WTC11 (cell line): ENCODE measurements at places on chromosomes 5 and 9. TPM values are rescaled to one million over a fixed set of nuclear protein-coding genes. Genes with fewer than 3 reads are reported as not detected.

DNA sequence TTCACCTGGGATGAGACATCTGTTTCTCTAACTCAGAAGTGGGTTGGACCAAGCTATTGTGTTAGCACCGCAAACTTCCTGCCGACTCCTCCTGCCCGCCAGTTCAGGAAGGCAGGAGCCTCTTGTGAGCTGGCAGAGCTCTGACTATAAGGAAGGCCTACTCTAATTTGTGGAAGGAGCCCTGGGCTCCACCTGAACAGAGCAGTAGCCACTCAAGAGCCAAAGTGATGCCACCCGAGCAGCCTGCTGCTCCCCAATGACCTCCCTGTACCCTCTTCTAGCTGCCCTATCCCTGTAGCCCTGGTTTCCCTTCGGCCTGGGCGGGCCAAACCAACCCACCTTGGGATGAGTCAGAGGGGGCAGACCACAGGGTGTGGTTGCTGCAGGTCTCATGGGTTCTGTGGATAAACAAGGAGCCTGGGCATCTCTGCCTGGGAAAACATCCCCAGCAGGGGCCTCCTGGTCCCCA lies 81.6 kb downstream of the PSD2 start:
- no peak for DNase-seq

- DNase-seq, result no peak
Measured at GRCh38 chr5:172867761-172868435, 33.8 kb downstream of the ERGIC1 start.

DNA sequence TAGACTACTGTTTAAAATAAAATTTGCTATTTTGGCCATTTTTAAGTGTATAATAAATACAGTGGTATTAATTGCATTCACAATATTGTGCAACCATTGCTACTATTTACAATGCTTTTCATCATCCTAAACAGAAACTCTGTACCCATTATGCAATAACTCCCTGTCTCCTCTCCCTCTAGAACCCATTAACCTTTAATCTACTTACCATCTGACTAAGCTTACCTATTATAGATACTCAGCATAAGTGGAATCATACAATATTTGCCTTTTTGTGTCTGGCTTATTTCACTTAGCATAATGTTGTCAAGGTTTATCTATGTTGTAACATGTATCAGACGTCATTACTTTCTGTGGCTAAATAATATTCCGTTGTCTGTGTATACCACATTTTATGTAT lies 25.9 kb downstream of the CD14 start:
- DNase-seq, result no peak

GRCh38 chr5:74422671-74423070 lies 217.9 kb downstream of the ENC1 start:
- no peak for DNase-seq

DNA sequence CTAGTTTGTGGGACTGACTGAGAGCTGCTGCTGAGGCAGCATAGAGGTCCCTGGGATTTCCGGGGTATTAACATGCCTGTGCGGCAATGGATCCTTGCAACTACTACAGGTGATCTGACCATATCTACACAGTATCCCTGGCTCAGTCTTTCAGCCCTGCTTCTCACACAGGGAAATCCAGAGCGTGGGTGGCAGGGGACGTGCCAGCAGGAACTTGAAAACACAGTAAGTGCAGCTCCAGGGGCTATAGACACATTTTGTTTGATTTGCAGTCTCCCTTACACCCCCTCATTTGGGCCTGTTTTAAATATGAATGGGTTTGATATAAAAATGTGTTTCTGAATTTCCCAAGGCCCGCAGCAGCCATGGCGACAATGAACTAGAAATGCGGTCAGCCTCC lies 209.5 kb downstream of the DCP2 start:
- no peak for DNase-seq

DNA sequence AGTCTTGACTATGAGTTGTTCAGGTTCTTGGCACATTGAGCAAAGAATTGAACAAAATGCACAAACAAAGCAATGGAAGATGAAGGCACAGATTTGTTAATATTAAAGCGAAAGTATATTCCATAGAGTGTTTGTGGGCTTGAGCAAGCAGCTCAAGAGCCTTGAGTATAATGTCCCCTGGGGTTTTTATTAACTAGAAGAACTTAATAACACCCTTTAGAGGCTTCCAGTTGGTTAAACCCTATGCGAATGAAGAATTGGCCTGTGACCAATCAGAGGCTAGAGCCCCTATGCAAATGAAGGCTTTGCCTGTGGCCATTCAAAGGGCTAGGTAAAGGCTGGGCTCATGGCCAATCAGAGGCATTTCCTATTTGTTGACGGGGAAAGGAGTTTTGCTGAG lies 135.3 kb upstream of the IL12B start:
- no peak for DNase-seq

- DNase-seq, result no peak
Measured at GRCh38 chr5:112579599-112580170, 158.0 kb upstream of the APC start.

DNA sequence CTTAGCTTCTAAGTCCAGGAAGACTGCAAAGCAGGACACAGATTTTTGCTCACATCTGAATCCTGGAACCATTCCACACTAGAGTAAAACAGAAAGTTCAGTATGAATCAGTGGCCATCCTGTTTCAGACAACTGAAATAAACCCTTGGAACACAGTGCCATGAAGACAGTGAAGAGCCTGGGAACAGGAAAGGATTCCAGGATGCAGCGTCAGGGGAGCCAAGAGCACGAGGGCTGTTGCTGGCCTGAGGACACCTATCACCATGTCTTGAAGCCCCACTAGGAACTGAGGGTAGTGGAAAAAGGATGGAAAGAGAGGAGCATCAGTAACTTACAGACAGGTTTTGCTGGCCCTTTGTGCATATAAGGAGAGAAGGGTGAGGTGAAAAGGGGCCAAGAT lies 115.3 kb upstream of the FSTL4 start:
- DNase-seq, result no peak

The TRPM6 gene
- total RNA-seq, result 0.66 to 1.4 TPM (median 0.78 TPM) in 3 replicates

The GHR gene
- total RNA-seq, result 0.48 to 0.57 TPM (median 0.53 TPM) in 3 replicates

The TMEM252 gene
- total RNA-seq, result not detected in 3 replicates
